Breast epithelium (tissue), 4 donors: ENCODE measurements at places on chromosomes 12 and 14.

- no peaks in the 10 kb centered on the region for H3K36me3 ChIP-seq
- no peak for DNase-seq
- no peak overlapping the region for H3K4me3 ChIP-seq
Observed at GRCh38 chr12:98127336-98127679, 388.1 kb upstream of the TMPO start.

- no peak for DNase-seq
- no peaks in the 10 kb centered on the region for H3K4me1 ChIP-seq
- no peaks in the 10 kb centered on the region for H3K27me3 ChIP-seq
- no peak overlapping the region for H3K4me3 ChIP-seq
- no peaks in the 10 kb centered on the region for H3K36me3 ChIP-seq
Observed at GRCh38 chr14:60294411-60295069, 45.5 kb downstream of the PPM1A start.

DNA sequence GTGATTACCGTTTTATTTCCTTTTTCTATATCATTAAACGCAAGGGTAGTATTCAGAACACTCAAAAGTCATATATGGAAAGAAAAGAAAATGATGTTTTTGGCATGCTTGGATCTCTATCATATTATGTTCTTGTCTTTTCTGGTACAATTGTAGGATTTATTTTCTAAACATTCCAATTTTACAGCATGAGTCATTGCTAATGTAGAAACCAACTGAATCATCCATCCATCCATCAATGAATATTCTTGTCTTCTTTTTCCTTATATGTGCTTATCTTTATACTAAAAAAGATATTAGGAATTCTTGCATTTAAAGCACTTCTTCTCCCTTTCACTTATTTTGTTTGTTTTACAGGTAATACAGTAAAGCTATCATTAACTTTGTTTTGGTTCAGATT lies 20.4 kb upstream of the AMIGO2 start:
- H3K27me3 ChIP-seq = no peaks in the 10 kb centered on the region
- H3K36me3 ChIP-seq = no peaks in the 10 kb centered on the region
- H3K4me1 ChIP-seq = peaks cover 6% of the 10 kb centered on the region
- DNase-seq = no peak
- H3K4me3 ChIP-seq = no peak overlapping the region

- DNase-seq = no peak
- no peak overlapping the region for H3K4me3 ChIP-seq
- H3K27me3 ChIP-seq = no peaks in the 10 kb centered on the region
- no peaks in the 10 kb centered on the region for H3K4me1 ChIP-seq
- H3K36me3 ChIP-seq = no peaks in the 10 kb centered on the region
Observed at GRCh38 chr12:58967561-58967960, 47.3 kb upstream of the LRIG3 start.

DNA sequence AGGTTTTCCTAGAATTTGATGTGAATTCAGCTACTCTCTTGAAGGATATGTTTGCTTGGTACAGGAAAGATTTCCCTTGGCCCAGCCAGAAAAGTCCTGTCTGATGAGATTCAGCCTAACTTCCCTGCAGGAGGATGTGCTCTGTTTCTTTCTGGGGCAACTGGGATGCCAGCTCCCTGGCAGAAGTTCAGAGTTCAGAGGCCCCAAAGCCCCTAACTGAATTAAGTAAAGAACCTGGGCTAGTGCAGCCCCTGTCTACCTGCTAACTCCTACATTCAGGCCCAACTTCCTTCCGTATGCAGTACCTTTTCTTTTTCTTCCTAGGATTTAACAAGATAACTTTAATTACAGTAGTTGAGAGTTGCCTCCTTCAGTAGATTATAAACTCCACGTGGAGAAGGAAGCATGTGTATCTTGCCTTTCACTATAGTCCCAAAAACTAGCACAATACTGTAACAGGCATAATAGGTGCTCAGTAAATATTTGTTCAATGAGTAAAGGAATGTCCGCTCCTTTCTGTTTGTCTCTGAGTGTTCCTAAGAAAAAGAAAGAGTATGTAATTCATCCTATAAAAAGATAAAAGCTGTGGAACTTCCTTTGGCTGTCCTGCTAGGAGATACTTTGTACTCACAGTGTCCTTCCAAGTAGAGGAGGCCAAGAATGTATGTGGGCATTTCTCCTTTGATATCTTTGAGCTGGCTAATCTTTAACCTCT lies 141.0 kb downstream of the SLC8A3 start:
- H3K27ac ChIP-seq = no peak overlapping the region
- H3K4me3 ChIP-seq = no peak overlapping the region
- no peaks in the 10 kb centered on the region for H3K36me3 ChIP-seq
- H3K4me1 ChIP-seq = no peaks in the 10 kb centered on the region

GRCh38 chr14:95273001-95273978 lies 46.4 kb downstream of the CLMN start:
- no peaks in the 10 kb centered on the region for H3K4me1 ChIP-seq
- no peaks in the 10 kb centered on the region for H3K27me3 ChIP-seq
- no peaks in the 10 kb centered on the region for H3K36me3 ChIP-seq
- H3K4me3 ChIP-seq = no peak overlapping the region

GRCh38 chr12:121059031-121059898 lies 20.2 kb upstream of the OASL start:
- no peak overlapping the region for H3K4me3 ChIP-seq
- H3K27me3 ChIP-seq = no peaks in the 10 kb centered on the region
- DNase-seq = no peak
- no peaks in the 10 kb centered on the region for H3K36me3 ChIP-seq

DNA sequence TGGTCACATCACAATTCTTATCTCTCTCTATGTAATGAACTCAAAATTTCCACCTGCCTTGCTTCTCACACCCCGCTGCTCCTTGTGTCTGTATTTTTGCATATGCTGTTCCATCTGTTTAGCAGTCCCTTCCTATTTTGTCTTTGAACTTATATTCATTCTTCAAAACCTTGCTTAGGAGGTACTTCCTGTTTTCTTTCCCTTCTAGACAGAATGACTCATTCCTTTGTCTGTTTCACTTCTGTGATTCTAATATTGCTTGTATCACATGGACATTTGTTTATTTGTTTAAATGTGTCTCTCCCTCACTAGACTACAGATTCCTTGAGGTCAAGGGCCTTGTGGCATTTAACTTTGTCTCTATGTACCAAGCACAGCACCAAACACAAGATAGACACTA lies 424.2 kb downstream of the ETNK1 start:
- no peak overlapping the region for H3K4me3 ChIP-seq
- no peak for DNase-seq
- H3K4me1 ChIP-seq = no peaks in the 10 kb centered on the region
- H3K36me3 ChIP-seq = peaks cover 4% of the 10 kb centered on the region

- H3K27me3 ChIP-seq = no peaks in the 10 kb centered on the region
- H3K36me3 ChIP-seq = no peaks in the 10 kb centered on the region
- H3K4me1 ChIP-seq = no peaks in the 10 kb centered on the region
Observed at GRCh38 chr12:556498-556897, 96.8 kb downstream of the B4GALNT3 start.

GRCh38 chr14:103692871-103693270 lies 22.4 kb downstream of the XRCC3 start:
- peaks cover 16% of the 10 kb centered on the region for H3K4me1 ChIP-seq
- no peak overlapping the region for H3K4me3 ChIP-seq
- peak overlapping the region; percentile 46 for H3K27ac ChIP-seq
- no peak for DNase-seq
- no peaks in the 10 kb centered on the region for H3K36me3 ChIP-seq

DNA sequence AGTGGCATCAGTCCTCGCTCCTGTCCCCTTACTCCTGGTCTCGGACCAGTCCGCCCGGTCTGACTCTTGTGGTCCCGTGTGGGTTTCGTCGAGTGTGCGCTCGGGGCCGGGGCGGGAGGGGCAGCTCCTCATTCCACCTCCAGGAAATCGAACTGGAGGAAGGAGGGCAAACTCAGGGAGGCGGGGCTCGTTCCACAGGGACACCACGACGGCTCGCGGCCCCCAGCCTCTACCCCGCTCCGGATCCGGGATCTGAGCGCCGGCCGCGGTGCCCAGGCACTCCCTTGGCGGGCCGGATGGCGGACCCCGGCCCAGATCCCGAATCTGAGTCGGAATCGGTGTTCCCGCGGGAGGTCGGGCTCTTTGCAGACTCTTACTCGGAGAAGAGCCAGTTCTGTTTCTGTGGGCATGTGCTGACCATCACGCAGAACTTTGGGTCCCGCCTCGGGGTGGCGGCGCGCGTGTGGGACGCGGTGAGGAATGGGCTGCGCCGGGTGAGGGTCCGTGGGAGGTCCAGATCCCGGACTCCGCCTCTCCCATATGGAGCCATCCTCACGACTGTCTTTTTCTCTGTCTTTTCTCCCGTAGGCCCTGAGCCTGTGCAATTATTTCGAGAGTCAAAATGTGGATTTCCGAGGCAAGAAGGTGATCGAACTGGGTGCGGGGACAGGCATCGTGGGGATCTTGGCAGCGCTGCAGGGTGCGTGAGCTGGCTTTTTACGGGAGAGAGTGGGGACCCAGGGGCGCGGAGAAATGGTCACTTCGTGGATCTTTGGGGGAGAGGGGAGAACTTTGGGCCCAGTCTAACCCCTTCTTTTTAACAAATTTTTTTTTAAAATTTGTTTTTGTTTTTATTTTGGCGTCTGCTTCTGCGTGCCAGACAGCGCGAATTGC lies at the start of gene EEF1AKMT3:
Gene EEF1AKMT3, plus strand, starts transcription at position 186 of the 894 bp plus-strand sequence. Its CDS starts 111 bp downstream, at position 297.
- peak within 1 kb of the TSS; percentile 88 for H3K4me3 ChIP-seq
- no peaks in the 10 kb centered on the region for H3K36me3 ChIP-seq
- DNase-seq = peak; percentile 62
- peak within 1 kb of the TSS; percentile 94 for H3K27ac ChIP-seq

GRCh38 chr12:51262758-51263177 lies 7.4 kb downstream of the SMAGP start:
- H3K27ac ChIP-seq = no peak overlapping the region
- DNase-seq = no peak
- H3K27me3 ChIP-seq = no peaks in the 10 kb centered on the region
- no peaks in the 10 kb centered on the region for H3K36me3 ChIP-seq
- no peak overlapping the region for H3K4me3 ChIP-seq

- no peak for DNase-seq
- no peaks in the 10 kb centered on the region for H3K27me3 ChIP-seq
- no peaks in the 10 kb centered on the region for H3K36me3 ChIP-seq
- H3K4me1 ChIP-seq = no peaks in the 10 kb centered on the region
- peak overlapping the region; percentile 78 for H3K27ac ChIP-seq
Observed at GRCh38 chr14:105388110-105388951, 10.0 kb upstream of the TEX22 start.

- H3K4me1 ChIP-seq = no peaks in the 10 kb centered on the region
- DNase-seq = no peak
- H3K27ac ChIP-seq = peak overlapping the region; percentile 89
- no peak overlapping the region for H3K4me3 ChIP-seq
- no peaks in the 10 kb centered on the region for H3K36me3 ChIP-seq
Observed at GRCh38 chr12:57141249-57141648, 6.2 kb downstream of the LRP1-AS start.

- H3K4me1 ChIP-seq = no peaks in the 10 kb centered on the region
- H3K27me3 ChIP-seq = no peaks in the 10 kb centered on the region
- no peak for DNase-seq
- H3K4me3 ChIP-seq = no peak overlapping the region
- H3K36me3 ChIP-seq = no peaks in the 10 kb centered on the region
Observed at GRCh38 chr12:82671673-82672195, 15.0 kb upstream of the TMTC2 start.
